ENCODE measurements at places on chromosomes 2 and 18.

DNA sequence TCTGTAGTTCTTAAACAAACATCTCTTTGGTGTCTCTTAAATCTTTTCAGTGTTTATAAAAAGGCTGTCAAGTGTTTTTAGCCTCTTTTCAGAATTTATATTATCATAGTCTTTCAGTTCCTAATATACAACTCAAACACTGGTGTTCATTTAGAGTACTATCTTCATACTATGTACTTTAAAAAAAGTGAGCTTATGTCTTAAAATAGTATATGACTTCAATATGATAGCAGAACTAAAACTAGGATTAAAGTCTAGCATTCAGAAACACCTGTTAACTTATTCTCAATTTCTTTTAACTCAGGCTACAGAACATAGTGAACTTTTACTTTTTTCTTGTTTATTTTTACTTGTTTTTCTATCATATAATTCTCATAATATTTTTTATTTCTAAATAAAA, 14.7 kb upstream of the IKZF2 start:
- peak; percentile 71 for DNase-seq

DNA sequence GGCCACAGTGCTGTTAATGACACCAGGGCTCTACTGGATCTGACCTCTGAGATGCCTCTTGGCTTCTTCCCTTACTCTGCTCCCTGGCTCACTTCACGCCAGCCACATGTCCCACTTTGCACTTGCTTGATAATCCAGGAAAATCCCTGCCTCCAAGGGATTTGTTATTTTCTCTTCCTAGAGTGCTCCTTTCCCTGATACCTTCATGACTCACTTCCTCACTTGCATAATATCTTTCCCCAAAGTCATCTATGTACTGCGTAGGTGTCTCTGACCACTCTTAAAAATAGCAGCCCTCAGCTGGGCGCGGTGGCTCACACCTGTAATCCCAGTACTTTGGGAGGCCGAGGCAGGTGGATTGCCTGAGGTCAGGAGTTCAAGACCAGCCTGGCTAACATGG, 572.3 kb downstream of the PLCL1 start:
- DNase-seq, result no peak

DNA sequence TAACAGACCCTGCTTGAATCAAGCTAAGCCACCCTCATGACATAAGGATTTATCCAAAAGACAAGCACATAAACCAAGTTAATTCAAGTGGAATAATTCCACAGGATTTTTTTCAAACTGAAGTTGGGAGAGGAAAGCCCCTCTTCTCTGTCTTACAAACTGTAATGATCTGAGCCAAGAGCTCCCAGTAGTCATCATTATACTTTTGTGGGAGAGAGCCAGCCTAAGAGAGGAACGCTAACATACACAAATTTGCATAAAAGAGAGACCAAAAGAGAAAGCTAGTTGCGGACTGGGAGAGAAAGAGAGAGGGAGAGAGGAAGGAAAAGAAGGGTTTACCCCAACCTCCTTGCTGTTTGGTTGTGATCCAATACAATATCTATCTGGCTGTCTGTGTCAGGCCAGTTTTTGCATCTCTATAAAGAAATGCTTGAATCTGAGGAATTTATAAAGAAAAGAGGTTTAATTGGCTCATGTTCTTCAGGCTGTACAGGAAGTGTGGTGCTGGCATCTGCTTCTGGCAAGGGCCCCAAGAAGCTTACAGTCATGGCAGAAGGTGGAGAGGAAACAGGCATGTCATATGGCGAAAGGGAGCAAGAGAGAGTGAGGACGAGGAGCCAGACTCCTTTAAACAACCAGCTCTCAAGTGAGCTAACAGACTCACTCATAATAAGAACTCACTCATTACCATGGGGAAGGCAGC, 20.8 kb upstream of the PUM2 start:
- no peak for DNase-seq

DNA sequence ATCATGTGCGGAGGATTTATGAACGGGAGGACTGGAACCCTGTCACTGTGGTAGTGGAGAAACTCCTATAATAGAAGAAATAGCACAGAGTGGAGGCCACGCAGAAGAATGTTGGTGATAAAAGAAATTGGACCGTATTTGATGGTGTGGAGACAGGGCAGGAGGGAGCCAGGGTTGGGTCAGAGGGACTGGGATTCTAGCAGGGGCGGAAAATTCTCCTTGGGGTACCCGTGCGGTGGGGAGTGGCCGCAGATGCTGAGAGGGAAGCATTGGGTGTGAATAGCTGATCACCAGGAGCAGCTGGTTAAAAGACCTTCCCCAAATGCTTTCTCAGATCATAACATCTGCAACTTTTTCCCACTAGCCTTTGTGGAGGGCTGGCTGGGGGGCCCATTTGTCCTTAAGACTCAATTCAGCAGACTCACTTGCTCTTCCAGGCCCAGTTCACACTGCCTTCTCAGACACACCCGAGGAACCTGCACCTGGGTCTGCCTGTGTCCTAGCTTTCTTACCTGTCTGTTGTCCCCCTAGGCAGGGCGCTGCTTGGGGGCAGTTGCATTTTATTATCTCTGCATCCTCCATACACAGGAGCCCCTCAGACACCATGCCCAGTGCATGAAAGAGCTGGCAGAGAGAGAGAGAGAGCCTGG, 7.1 kb downstream of the SH3BP4 start:
- no peak for DNase-seq

- no peak for DNase-seq
These were observed 63.3 kb upstream of the WDSUB1 start for GRCh38 chr2:159349674-159350299.

DNA sequence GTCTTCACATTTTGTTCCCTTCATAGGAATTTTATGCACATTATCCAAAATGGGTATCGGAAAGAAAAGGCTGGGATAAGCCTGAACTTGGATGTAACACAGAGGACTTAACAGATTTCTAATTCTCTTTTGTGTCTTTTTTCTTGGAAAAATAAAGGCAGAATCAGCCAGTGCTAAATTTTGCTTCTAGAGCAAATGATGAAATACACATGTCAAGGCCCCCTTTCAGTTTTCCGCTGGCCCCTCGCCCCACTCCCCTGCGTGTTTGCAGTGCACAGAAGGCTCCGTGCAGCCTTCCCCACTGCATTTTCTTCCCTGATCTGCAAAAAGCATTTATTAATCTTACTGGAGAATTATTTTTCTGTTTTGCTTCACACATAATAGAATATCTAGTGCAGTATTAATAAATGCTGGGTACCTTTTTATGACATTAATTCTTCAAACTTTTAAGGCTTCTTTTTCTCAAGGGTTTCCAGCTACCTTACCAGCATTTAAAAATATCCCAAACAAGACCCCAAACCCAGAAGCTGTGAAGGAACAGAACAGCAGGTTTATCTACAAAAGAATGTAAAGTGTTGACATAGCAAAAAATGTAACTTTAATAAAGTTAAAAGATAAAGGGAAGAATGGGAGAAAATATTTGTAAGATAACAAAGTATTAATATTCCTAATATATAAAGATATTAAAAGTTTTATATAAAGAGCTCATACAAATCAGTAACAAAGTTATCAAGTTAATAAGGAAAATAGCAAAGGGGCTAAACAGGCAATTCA, 81.3 kb upstream of the SPTBN1 start:
- no peak for DNase-seq

GRCh38 chr18:13548106-13548819, 178.1 kb downstream of the FAM210A start:
- no peak for DNase-seq

DNA sequence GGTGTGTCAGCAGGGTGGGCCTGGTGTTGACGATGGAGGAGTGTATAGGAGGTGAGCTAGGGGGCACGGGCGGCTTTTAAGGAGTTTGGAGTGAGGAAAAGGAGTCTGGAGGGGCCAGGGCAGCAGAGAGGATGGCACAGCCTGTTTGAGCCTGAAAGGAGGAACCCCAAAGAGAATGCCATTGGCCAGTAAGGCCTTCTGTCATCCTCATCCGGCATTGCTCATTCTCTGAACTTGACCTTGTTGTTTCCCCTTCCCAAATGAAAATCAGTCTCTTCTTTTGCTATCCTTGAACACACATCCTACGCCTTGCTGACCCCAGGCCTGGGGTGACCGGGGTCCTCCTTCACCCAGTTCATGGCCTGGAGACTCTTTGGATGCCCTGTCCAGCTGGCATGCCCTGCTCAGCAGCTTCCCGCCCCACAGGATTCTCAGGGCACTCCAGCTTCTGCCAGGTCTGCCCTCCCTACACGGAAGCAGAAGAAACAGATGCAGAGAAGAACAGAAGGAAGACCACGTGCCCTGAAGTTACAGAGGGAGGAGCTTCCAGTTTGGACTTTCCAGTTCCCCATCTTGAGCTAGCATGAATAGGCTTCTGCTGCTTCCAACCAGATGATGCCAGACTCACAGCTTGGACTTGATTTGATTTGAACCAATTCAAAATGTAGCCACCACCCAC, 20.5 kb upstream of the KIF3C start:
- DNase-seq, result no peak

DNA sequence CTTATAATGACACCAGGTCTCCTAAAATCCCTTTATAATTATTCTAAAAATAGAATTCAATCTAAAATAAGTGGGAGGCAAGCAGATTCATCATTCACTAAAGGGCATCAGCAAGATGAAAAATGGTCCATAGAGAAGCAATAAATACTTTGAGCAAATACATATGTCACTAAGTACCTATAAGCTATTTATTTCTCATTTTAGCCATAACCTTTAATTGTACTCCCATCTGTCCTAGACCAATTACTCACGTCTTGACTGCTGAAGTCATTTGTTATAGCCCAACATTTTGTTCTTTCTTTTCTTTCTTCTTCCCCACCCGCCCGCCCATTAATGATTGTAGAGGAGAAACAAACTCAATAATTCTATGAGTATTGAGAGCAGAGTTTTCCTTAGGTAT, 105.7 kb downstream of the MAP2 start:
- no peak for DNase-seq

GRCh38 chr2:60068755-60069154, 484.7 kb downstream of the BCL11A start:
- DNase-seq, result no peak

GRCh38 chr2:159111346-159111927, 143.0 kb downstream of the TANC1 start:
- DNase-seq, result no peak

- DNase-seq, result no peak
These were observed 67.4 kb downstream of the SMAD2 start for GRCh38 chr18:47863041-47863440.

DNA sequence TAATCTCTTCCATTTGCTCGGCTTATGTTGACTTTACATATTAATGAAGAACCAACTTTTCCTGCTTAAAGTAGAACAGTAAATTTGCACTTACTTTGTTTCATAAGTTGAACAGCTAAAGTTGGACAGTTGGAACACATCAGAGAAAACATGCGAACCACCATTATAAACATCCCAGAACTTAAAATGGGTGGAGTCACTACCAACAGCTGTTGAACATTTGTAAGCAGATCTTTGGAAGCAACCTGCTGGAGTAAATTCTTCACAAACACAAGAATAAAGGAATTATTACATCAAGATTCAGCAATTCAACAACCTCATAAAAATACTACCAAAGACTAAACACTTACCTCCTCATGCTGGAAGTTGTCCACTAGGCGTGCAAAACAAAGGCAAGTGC, 96.4 kb upstream of the DNER start:
- DNase-seq, result no peak

GRCh38 chr2:2871480-2872308, 505.9 kb downstream of the EIPR1 start:
- no peak for DNase-seq

DNA sequence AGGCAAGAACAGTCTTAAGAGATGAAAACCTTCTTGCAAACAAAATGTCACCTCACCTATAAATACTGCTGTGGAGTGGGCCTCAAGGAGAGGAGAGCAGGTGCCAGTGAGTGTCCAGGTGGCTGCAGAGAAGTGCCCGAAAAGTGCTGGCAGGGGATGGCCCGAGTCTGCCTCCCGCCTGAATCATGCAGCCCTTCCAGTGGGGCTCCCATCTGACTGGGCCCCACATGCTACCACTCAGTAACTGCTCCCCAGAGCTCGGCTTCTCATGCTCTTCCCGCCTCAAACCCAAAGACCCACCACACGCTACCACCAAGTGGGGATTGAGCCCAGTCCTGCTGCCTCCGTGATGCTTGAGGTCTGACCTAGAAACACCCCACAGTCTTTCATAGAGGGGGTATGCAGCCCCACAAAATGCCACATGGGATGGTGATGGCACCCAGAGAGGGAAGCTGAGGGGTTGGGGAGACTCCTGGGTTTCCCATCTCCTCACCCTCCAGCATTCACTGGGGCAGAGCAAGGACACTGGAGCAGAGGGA, 7.4 kb downstream of the HS6ST1 start:
- DNase-seq, result no peak

DNA sequence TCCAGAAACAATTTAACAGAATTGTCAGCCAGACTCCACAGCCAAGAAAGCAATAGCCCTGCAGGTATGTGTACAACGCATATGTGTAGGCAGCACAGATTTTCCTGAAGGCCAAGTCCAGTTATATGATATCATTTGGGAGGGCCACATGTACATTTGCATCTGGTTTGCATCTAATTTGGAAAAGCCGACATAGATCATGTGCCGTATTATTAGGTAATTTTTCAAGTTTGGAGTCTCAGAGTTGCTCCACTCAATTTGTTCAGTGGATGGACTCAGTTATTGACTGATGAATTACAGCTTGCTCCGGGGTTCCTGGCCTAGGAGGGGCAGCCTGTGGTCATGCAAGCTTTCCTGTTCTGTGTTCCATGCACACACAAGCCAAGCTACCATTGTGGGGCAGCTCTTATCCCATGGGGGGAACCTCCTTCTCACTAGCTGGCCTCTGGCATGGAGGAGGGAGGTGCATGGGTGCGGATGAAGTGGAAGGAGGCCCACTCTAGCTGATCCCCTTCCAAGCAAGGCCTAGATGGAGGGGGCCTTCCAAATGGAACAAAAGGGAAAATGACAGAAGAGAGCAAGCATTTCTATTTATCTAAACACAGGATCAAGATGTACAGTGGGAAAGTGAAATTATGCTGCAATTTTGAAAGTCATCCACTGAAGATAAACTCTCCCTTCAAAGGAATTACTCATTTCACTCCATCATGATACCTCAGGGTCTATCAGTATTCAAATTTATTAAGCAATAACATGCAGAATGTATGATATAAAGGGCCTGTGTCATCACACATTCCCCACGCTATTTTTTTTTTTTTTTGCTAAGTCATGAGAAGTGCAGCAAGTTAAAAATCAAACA, 202.6 kb upstream of the SMAD2 start:
- DNase-seq, result no peak

- no peak for DNase-seq
These were observed 84.0 kb downstream of the ZBTB7C start for GRCh38 chr18:48325115-48325665.

- peak; percentile 71 for DNase-seq
These were observed 529.8 kb upstream of the VRK2 start for GRCh38 chr2:57516698-57517340.

Measured in NAMALWA (cell line).